Fibroblast of gingiva (primary cell): ENCODE measurements at places on chromosomes 12 and 14.
A peak's percentile ranks its signal among the peaks of the same experiment; 100 is the strongest.

- no peak for DNase-seq
These were observed 27.2 kb downstream of the GLT8D2 start for GRCh38 chr12:104022786-104023185.

DNA sequence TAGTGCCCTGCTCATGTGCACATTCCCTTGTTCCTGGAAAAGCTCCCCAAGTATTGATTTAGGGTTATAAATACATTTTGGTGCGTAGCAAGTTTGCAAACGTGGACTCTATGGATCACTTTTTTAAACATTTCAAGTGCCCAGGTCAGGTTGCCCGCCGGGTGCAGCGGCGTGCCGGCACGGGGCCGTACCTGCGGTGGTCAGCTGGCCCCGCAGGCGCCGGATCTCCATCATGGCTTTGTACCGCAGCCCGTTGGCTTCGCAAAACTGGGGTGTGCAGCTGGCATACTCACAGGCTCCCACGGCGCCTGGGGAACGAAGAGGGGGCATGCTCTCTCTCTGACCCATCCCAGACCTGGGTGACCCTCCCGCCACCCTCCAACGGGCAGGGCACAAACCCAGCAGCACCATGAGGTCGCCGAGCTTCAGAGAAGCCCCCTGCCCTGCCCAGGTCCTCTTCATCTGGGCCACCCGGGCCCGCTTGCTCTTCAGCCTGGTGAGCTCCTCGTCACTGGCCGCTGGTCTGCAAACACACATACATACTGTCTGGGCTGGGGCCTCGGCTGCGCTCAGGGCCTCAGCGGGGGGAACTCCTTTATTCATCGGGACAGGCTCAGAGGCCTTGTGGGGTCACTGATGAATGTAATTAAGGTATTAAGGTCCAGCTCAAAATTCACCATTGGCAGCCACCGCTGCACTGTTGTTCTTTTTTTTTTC lies 35.1 kb downstream of the DHX37 start:
- no peak for DNase-seq

DNA sequence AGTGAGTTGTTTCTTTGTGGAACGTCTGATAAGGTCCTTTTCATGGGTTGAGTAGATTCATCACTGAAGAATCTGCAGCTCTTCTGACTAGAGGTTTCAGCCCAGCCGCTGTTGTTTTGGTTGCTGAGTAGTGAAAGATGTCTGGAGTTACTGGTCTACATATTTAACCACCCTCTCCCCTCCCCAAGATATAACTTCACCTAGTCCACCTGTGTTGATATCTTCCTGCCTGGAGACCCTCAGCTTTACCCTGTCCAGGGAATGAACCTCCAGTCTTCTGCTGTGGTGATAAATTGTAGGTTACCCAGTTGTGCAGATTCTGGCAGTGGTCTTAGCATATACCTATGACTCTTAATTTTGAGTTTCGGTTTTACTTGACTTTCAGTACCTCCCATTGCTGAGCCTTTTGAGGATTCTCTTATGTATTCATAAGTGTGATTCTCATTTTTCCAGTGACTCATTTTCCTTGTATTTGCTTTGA lies 62.9 kb downstream of the CCDC91 start:
- DNase-seq = peak; percentile 45

- no peak for DNase-seq
These were observed 837.3 kb upstream of the TMEM132C start for GRCh38 chr12:127429551-127430285.

DNA sequence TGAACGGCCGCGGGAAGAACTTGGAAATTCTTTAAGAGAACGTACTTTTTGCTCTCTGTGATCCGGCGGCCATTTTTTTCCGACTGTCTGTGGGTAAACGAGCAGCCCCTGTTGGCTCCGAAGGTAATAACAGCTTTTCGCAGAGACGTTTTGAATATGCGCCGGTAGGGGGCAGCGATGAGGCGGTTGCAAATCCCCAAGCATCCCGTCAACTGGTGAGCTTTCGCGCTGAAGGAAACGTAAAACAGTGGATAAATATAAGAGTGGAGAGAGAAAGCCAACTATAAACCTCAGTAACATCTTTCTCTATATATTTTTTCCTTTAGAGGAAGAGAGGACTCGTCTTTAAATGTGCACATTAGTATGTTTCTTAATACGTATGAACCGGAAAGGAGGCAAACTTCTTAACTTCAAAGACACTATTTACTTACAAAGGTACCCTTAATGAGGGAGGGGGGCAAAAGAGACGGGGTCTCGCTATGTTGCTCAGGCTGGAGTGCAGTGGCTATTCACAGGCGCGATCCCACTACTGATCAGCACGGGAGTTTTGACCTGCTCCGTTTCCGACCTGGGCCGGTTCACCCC lies 9.6 kb upstream of the NEMF start:
- DNase-seq = peak; percentile 84

- DNase-seq = peak; percentile 94
These were observed 183.6 kb upstream of the SLC38A2 start for GRCh38 chr12:46556105-46556559.

DNA sequence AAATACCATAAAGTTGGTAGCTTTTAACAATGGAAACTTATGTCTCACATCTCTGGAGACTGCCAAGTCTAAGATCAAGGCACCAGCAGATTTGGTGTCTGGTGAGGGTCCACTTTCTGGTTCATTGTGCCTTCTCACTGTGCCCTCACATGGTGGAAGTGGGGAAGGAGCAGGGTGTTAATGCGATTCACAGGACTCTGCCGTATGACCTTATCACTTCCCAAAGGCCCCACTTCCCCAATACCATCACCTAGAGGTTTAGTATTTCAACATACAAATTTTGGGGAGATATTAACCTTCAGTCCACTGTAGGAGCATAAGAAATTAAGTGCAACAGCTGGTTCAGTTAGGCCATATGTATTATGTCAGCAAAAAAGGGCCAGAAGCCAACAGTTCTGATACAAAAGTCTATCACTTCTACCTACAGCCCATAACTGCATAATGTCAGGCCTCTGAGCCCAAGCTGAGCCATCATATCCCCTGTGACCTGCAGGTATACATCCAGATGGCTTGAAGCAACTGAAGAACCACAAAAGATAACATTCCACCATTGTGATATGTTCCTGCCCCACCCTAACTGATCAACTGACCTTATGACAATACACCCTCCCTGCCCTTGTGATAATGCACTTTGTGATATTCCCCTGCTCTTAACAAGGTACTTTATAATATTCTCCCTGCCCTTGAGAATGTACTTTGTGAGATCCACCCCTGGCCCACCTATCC lies 24.7 kb downstream of the DDHD1 start:
- DNase-seq = no peak

GRCh38 chr14:68191567-68192321 lies 372.2 kb downstream of the RAD51B start:
- no peak for DNase-seq

DNA sequence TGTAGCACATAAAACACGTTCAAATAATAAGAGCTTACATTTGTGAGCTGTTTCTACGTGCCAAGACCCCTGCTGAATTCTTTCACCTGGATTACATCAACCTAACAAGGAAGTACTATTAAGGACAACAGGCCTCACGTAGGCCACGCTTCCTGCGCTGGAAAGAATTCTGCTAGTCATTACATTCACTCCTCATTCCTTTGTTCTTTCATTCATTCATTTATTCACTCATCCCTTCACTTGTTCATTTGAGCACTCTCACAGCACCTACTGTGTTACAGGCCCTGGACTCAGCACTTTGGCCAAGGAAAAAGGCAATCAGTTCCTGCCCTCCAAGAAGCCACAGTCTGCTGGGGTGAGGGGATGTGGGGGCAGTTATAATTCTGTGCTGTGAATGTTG lies 28.2 kb downstream of the TESC start:
- no peak for DNase-seq

DNA sequence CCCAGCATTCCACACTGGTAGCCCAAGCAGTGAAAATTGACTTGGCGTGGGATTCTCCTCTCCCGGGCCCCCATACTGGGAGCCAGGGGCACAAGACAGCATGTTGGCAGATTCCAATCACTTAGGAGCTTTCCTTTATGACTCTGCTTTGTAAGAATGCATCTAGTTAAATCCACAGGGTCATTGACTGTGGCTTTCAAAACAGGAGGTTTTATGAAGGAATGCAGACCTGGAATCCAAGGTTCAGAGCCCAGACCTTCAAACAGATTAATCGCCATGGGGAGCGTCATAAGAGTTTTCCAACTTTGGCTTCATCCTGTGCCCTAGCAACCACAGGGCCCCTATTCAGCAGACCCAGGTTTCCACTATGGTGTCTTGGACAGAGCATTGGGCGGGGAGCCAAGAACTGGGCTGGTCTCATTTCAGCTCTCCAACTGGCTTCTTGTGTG lies 76.4 kb upstream of the RMST start:
- DNase-seq = no peak

DNA sequence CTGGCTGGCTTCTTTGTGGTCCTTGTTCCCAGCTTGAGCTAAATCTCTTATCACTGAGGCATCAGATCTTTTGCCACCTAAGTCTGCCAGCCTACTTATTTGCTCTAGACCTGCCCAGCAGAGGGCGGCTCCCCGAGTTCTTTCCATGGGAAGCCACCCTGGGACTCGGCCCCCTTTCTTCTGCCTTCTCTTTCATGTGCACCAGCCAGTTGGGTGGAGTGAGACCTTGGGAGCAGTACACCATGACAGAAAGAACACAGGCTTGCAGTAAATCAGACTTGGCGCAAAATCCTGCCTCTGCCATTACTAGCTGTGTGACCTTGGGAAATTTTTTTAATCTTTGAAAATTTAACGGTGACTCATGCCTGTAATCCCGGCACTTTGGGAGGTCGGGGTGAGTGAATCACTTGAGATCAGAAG lies 7.4 kb downstream of the SMAGP start:
- DNase-seq = peak; percentile 20

- no peak for DNase-seq
These were observed 303.5 kb upstream of the SFSWAP start for GRCh38 chr12:131407221-131408035.

DNA sequence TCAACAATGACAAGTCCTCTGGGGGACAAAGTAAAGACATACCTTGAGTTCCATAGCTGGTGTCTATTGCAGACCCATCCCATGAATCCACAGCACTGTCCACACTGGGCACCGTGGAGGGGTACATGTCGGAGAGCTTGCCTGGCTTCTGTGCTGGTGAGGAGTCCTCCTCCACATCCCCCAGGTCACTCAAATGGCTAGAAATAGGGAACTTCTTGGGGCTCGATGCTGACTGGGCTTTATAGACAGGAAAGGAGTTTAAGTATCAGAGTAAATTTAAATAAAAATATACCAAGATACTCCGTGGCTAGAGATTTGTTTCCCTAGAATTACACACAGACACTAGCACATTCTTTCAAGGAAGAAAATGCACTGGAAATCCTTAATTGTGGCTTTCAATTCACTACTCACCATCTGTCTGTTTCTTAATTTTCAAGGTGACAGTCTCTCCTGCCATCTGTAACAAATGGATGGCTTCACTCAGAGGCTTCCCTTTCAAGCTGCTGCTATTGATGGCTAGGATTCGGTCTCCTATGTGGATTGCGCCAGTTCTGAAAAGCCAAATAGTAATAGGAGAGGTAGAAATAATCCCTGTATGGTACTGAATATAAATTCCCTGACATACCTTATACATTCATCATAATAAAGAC lies 90.1 kb downstream of the HELB start:
- no peak for DNase-seq

- no peak for DNase-seq
These were observed 304.4 kb downstream of the RGS6 start for GRCh38 chr14:72236629-72237028.

DNA sequence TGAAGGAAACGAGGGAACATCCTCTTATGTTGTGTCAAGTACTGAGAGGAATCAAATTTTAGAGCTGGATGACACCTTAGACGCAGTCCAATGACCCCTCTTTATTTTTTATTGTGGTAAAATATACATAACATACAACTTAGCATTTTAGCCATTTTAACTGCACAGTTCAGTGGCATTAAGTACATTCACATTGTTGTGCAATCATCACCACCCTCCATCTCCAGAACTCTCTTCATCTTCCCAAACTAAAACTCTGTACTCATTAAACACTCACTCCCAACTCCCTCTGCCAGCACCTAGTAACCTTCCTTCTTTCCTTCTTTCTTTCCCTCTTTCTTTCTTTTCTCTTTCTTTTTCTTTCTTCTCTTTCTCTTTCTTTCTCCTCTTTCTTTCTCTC lies 97.2 kb upstream of the SLC24A4 start:
- DNase-seq = no peak

- DNase-seq = peak; percentile 71
These were observed 29.5 kb downstream of the SLC25A21 start for GRCh38 chr14:37142835-37143401.

DNA sequence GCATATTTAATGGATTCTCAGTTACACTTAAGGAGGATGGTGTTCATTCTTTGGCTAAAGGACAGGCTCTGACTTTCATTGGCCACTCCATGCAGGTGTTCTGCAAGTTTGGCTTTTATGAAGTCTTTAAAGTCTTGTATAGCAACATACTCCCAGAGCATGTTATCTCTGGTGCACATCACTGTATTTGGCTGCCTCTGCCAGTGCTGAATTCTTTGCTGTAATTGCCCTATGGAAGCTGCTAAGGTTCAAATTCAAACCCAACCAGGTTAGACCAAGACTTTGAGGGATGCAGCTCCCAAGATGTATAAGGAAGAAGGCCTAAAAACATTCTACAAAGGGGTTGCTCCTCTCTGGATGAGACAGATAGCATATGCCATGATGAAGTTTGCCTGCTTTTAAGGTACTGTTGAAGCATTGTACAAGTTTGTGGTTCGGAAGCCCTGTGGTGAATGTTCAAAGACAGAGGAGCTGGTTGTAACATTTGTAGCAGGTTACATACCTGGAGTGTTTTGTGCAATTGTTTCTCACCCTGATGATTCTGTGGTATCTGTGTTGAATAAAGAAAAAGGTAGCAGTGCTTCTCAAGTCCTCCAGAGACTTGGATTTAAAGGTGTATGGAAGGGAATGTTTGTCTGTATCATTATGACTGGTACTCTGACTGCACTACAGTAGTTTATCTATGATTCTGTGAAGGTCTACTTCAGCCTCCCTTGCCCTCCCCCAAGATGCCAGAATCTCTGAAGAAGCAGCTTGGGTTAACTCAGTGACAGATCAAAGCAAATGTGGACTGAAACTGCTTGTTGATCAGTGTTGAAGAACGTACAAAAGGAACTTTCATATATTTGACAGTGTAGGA lies 19.4 kb downstream of the TMEM116 start:
- DNase-seq = no peak

GRCh38 chr12:12839873-12840579 lies 26.9 kb downstream of the DDX47 start:
- peak; percentile 84 for DNase-seq

- DNase-seq = no peak
These were observed 130.7 kb downstream of the SMOC1 start for GRCh38 chr14:70009961-70010360.

- DNase-seq = no peak
These were observed 7.5 kb downstream of the KLRG1 start for GRCh38 chr12:8996682-8997405.
